ENCODE measurements at places on chromosomes 3 and 15.
A peak's percentile ranks its signal among the peaks of the same experiment; 100 is the strongest.

GRCh38 chr3:127940116-127940515 lies 25.1 kb downstream of the KBTBD12 start:
- no peak for DNase-seq

- peak; percentile 47 for DNase-seq
These were observed 61.3 kb upstream of the MME start for GRCh38 chr3:155018621-155019330.

- no peak for DNase-seq
These were observed 12.9 kb upstream of the ANKRD28 start for GRCh38 chr3:15810702-15811101.

GRCh38 chr3:159586571-159587202 lies 401.9 kb upstream of the IL12A start:
- DNase-seq = peak; percentile 57

DNA sequence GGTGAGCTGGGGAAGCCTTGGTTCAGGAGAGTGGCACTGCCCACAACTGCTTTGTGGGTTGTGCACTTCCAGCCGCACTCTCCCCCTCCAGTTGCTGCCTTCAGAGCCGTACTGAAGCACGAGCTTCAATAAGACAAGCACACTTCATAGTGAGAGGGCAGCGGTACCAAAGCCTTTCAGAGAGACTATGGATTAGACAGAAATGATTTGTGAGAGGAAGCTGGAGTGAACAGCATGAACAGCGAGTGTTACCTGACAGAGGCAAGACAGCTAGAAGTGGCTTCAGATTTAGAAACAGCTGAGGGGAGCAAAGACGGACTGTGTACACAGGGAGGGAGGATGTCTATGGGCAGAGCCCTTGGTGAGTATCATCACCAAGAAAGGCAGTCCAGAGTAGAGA lies 31.1 kb downstream of the HCLS1 start:
- DNase-seq = no peak

- peak; percentile 71 for DNase-seq
These were observed 77.8 kb downstream of the WWTR1 start for GRCh38 chr3:149579838-149580542.

- DNase-seq = no peak
These were observed 28.8 kb downstream of the MECOM start for GRCh38 chr3:169634618-169635236.

DNA sequence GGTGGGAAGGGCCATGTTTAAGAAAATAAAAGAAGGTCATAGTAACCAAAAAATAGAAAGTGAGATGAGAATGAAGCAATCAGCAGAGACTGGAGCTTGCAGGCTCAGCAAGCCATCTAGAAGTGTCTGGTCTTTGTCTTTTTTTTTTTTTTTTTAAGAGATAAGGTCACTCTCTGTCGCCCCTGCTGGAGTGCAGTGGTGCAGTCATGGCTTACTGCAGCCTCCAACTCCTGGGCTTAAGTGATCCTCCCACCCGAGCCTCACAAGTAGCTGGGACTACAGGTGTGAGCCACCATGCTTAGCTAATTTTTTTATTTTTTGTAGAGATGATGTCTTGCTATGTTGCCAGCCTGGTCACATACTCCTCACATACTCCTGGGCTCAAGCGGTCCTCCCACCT lies 36.2 kb downstream of the GXYLT2 start:
- DNase-seq = no peak

GRCh38 chr3:45210308-45211041 lies 15.6 kb downstream of the TMEM158 start:
- peak; percentile 72 for DNase-seq

DNA sequence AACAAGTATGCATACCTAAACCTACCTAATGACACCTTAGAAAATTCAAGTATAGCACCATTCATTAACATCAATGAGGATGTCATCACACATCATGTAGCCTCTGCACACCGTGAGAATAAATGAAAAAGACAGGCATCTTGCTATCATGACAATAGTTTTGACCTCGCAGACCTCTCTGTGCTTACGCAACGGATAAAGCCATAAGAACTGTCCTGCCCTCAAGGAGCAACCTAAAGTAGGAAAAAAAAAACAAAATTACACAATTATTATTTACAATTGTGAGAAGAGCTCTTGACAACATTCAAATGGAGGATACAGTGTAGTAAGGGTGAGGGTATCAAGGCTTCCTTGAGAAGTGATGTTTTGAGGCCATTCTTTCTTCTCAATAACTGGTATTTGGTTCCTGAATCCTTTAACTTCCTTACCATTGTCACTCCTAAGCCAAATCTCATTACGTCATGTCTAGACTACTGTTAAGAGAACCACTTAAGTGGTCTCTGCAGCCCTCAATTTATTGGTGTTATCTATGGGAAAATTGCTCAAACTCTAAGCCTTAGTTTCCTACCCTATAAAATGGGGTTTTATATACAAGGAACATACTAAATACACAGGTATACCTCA lies 7.0 kb upstream of the SETD5 start:
- no peak for DNase-seq
